ENCODE measurements at places on chromosomes 2 and 18.

DNA sequence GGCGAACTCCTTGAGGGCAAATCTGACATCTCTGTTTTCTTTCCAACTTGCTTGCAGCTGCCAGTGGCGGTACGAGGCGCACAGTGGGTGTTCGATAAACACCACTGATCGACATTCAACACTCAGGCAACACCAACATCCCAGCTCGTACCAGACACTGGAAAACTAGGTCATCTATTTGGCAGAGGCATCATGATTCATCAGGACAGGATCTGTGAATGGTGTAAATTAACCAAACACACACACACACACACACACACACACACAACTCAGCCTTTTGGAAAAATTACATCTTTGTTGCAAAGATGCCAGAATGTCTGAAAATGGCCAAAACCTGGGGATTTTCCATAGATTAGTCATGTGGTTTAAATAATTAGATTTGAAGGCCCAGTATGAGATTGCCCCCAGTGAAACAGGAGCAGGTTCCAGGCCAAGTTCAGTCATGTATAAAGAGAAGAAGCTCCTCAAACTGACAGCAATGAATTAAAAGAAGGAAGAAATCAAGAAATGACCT lies 150.5 kb upstream of the NCKAP5 start:
- DNase-seq: no peak

GRCh38 chr18:22829781-22830180 lies 103.3 kb upstream of the RBBP8 start:
- no peak for DNase-seq

DNA sequence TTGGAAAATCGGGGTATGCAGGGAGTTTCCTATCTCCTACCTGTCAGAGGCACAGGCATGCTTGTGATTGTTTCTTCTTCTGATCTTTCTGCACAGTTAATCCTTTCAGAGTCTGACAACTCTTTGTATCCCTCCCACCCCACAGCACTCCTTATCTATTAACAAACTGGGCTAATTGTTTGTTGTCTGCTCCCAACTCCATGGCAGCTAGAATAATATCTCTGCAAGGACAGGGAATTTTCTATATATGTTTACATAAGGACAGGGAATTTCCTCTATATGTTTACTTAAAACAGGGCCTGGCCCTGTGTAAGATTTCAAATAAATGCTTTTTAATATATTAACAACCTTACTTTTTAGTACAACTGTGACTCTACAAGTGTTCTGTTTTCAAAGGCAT lies 36.0 kb upstream of the VRK2 start:
- DNase-seq: no peak

GRCh38 chr2:25936889-25937545 lies 45.3 kb downstream of the KIF3C start:
- DNase-seq: peak; percentile 11

GRCh38 chr18:55584201-55584600 lies 3.8 kb downstream of the TCF4 start:
- DNase-seq: no peak

GRCh38 chr2:25035537-25036220 lies 6.2 kb upstream of the EFR3B start:
- DNase-seq: no peak

GRCh38 chr18:77765468-77765867 lies 515.8 kb downstream of the GALR1 start:
- peak; percentile 74 for DNase-seq

- no peak for DNase-seq
These were observed 61.7 kb upstream of the MCFD2 start for GRCh38 chr2:46977280-46977665.

GRCh38 chr2:241203218-241204009 lies 14.9 kb downstream of the ANO7 start:
- DNase-seq: no peak

GRCh38 chr2:143528021-143528420 lies 398.8 kb downstream of the ARHGAP15 start:
- DNase-seq: no peak

- no peak for DNase-seq
These were observed 91.5 kb upstream of the ZSWIM2 start for GRCh38 chr2:186940463-186940862.

- no peak for DNase-seq
These were observed 118.8 kb downstream of the ABCA12 start for GRCh38 chr2:215019521-215020145.

GRCh38 chr18:2535419-2535910 lies 35.8 kb downstream of the METTL4 start:
- no peak for DNase-seq

- no peak for DNase-seq
These were observed 29.7 kb downstream of the GNLY start for GRCh38 chr2:85723707-85724360.

DNA sequence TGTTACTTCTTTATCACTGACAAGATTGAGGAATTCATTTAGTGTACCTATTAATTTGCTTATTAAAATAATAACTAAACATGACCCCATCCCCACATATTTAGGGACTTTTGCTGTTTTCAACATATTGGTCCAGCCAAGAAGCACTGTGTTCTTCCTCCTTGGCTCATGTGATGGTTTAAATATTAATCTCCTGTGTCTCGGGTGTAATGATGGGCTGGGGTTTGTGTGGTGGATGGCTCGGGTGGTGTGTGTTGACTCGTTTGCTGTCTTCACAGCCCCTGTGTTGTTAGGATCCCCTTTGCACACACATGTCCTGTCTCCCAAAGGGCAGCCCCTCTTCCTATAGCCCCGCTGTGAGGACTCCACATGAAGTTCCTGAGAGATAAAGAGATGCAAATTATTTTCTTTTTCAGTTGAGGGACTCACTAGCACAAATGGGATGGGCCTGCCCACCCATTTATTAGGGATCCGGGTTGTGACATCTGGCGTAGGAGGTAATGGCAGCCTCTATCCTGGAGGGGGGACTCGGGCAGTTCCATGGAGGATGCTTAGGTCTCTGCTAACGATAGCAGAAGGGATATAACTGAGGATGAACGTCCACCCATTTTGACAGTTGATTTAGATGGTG lies 53.4 kb downstream of the FHOD3 start:
- DNase-seq: no peak

DNA sequence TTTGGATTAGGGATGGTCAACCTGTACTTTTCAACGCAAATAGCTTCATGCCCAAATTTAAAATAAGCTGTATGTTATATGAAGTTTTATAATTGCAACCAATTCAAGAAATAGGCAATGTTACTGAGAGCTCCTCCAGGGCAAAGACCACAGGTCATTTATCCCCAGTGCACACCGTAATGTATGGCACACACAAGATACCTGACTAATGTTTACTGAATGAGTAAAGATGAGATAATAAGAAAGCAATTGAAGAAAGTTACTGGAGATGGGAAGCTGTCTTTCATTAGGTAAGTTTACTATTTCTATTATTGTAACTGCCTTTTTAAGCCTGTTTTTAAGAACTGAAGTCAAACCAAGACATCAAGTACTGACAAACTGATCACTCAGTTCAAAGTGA lies 184.5 kb upstream of the VRK2 start:
- DNase-seq: no peak

DNA sequence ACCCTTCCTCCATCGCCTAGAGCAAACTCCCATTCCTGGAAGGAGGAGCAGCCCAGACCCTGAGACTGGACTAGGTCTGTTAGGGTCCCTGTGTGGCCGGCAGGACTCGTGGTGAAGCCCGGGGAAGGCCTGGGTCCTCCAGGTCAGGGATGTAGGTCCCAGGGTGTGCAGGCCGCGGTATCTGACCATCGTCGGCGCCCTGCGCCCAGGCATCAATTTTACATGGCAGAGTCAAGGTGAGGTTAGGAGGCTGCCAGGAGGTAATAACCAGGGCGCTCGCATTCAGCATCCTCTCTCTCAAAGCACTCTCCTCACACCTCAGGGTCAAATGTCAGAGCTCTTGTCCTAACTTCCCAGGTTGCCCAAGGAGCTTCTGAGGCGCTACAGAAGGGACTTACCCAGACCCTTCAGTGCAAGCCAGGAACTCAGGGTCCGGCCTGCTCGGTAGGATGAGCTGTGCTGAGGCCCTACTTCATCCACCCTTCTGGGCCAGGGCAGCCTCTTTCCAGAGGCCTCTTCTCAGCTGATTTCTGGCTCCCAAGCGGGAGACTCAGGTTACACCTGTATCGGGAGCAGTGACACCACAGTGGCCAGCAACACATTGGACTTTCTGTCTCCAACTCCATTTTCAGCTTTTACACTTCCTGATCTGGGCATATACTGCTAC lies 628 bp downstream of the SH2D6 start:
- no peak for DNase-seq

DNA sequence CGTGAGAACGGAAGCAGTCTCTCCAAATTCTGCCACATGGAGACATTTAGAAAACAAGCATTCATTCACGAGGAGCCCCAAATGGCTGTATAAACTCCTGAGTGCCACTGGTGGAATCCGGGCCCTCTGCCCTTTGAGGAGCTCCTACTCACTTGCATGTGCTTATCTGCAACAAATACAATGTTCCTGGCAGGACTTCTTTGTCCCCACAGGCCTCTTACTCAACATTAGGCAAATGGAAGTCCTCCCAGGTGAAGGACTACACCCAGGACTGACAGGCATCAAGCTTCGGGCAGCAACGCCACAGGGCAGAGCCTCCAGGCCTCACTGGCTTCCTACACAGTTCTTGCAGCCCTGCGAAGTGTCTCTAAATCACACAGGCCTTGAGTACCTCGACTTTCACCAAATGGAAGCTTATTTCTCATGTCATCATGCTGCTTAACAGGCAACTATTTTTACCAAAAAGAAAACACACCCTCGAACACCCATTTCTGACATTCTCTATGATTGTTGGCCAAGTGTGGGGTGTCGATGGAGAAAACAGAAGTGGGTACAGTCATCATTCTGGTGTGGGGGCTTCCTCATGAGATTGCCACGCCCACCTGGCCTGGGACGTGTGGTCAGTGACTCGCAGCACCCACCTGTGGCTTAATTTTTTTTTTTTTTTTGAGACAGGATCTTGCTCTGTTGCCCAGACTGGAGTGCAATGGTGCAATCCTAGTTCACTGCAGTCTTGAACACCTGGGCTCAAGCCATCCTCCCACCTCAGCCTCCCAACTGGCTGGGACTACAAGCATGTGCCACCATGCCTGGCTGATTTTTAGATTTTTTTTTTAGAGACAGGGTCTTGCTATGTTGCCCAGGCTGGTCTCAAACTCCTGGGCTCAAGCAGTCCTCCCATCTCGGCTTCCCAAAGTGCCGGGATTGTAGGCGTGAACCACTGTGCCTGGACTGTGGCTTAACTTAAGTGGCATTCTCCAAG lies 186.8 kb upstream of the GLI2 start:
- DNase-seq: no peak

- no peak for DNase-seq
These were observed 490.6 kb downstream of the IRS1 start for GRCh38 chr2:226308986-226309385.

DNA sequence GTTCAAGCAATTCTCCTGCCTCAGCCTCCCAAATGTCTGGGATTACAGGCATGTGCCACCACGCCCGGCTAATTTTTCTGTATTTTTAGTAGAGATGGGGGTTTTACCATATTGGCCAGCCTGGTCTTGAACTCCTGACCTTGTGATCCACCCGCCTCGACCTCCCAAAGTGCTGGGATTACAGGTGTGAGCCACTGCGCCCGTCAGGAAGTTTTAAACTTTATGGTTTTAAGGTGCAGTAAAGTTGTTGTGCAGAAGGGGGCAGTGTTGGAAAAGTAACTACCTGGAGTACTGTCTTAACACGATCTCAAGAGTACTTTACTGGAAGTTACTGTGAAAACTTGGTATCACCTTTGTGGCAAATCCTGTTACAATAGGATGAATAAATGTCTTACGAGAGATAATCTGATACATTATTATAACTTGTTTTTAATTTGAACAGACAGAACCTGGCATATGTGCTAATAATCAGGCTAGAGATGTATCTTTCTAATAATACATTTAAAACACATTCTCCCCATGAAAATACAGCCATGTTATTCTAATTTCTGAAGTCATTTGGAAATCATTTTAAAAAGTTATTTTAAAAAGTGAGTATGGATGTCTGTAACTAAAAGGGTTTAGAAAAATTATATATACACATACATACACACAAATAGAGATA lies 10.8 kb downstream of the SPDYA start:
- DNase-seq: peak; percentile 11

DNA sequence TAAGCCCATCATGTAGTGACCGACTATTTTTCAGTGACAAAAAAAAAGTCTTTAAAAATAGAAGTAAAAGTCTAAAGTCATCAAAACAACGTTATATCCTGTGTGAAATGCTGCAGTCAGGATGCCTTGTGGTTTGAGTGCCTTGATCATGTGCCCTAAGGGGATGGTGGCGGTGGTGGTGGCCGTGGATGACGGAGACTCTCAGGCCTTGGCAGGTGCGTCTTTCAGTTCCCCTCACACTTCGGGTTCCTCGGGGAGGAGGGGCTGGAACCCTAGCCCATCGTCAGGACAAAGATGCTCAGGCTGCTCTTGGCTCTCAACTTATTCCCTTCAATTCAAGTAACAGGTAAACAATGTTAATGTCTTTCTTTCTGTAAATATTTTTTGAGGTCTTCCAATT lies at the start of gene CD28:
Gene CD28 (plus strand): TSS at position 237 of the 400 bp plus-strand sequence. CDS start 58 bp downstream, at position 295.
- no peak for DNase-seq

- no peak for DNase-seq
These were observed 247.5 kb upstream of the LRATD1 start for GRCh38 chr2:14385043-14385442.

DNA sequence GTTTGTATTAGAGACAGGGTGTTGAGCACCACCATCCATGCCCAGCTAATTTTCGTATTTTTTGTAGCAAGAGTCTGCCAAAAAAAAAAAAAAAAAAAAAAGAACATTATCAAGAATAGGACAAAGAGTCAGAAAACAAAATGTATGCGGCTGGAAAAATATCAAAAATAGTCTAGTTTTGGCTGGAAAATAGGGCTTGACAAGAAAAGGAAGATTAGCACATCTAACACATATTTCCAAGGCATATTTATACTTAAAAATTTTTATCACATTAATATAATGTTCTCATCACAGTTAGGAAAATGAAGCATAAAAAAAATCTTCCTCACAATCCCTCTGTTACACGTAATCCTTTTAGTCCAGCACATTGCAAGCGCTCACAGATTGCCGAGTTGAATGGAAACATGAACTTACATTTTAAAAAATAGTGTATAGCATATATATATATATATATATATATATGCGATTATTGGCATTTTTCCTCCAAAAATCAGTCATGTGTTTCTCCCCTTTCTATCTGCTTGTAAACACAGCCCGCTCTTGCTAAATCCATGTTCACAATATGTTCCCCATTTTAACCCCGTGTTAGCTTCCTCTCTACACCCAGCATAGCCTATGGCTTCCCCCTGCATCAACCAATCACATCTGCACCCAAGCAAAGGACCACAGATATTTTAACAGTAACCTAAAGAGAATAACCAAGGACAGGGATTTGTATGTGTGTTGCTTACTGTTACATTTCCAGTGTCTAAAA lies 183.0 kb downstream of the AFF3 start:
- no peak for DNase-seq

DNA sequence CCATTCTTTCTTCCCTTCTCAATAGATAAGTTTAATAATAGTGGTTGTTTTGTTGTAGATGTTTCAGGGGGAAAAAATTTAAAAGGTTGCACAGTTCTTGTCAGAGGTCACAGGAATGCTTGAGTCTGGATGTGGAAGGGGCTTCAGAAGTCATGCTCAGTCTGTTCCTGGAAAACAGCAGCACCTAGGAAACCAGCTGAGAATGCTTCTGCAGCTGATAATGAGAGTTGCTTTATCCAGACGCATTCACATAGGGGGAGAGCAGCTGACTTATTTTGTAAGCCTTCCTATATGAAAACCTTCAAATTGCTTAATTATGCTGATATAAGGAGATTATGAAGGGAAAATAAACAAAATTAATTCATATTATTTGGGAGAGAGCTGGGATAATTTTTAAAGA lies 235.5 kb downstream of the GULP1 start:
- DNase-seq: no peak

GRCh38 chr2:105449076-105449475 lies 50.2 kb upstream of the FHL2 start:
- peak; percentile 42 for DNase-seq

- DNase-seq: peak; percentile 68
These were observed 514.5 kb downstream of the LRRTM4 start for GRCh38 chr2:77007686-77008085.
